Fibroblast of skin of left biceps (primary cell): ENCODE measurements at places on chromosomes 1 and 21.

DNA sequence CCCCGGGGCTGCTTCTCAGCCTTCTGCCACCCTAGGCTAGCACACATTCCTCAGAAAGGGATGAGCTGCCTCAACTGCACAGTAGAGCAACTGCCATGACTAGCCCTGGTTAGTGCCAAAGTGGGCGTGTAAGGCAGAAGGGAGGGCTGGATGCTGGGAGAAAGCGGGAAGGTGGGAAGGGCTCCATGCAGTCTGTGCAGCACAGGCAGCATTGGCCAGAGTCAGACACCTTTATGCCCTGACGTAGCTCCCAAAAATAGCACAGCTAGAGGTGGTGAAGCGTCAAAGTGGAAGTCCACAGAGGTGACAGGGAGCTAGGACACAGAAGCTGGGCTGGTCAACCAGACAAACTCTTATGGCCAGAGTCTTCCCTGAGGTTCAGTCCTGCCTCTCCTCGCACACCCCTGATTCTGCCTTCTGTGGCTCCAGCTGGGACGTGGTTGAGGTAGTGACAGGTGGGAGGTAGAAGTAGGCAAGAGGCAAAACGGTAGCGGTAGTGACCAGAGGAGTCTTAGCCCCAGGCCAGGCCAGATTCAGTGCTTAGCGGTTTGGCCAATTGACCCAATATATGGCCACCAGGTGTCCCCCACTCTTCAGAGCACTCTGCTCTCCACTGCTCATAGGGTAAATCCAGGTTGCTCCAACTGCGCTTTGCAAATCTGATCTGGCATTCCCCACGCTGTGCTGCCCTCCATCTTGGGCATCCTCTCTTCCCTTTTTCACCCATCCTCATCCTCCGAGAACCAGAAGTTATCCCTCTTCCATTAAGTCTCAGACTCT lies 45.6 kb downstream of the DDX20 start:
- no peak for DNase-seq

DNA sequence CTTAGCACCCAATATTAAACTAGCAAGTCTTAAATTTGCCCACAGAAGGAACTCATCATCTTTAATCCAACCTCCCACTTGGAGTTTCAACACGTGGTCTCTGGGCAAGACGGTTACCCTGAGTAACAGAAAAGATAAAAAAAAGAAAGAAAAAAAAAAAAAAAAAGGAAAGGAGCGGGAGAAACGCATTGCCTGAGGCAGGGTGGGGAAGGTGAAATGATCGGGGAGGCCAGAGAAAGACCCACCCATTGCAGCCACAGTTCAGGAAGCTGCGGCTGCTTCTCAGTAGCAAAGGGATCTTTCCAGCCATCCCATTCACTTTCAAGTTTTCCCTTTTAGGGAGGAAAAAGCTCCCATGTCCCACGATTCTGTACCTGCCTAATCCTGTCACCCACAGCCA lies 32.0 kb upstream of the OTUD3 start:
- DNase-seq = no peak

GRCh38 chr1:39154553-39155421 lies 49.7 kb upstream of the MACF1 start:
- DNase-seq = peak; percentile 71

- DNase-seq = no peak
Measured at GRCh38 chr1:226482196-226482595, 66.4 kb upstream of the STUM start.

GRCh38 chr1:116228511-116228910 lies 117.3 kb downstream of the MAB21L3 start:
- no peak for DNase-seq

DNA sequence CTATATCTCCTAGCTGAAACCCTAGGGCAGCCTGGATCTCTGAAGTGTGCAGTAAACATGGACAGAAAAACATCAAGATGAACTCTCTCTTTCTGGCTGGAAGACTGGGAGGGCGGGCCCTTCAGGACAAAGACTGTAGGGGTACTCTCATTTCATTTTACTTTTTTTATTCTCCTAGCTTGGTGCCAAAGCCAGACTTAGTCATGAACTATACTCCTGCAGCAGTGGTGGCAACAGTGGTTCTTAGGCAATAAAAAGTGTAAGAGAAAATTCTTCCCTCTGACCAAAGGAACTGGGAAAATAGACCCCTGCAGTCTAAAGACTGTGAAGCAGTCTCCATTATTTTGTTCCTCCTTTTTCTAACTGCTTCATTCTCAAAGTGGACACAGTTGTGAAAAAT lies 213.8 kb upstream of the JUN start:
- no peak for DNase-seq

GRCh38 chr1:160838888-160839287 lies 23.8 kb downstream of the CD244 start:
- DNase-seq = no peak

- DNase-seq = no peak
Measured at GRCh38 chr21:37866027-37866426, 50.2 kb downstream of the KCNJ6 start.

GRCh38 chr1:233290396-233291034 lies 5.0 kb downstream of the PCNX2 start:
- no peak for DNase-seq

DNA sequence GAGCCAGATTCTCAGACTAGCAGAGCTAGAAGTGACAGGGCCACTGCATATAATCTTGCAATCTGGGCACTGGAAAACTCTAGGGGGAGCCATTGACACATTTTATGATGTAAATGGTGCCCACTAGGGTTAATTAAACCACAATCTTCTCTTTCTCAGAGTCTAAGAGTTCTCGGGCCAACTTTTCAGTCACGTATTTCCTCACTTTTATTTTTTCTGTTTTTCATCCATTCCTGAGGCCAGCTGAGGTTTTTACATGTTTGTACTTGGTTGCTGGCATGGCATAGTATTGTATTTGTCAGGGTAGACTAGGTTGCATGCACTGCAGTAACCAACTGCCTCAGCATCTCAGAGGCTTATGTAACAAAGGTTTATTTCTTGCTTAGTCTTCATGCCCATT lies 138.2 kb downstream of the ZNF326 start:
- no peak for DNase-seq

- no peak for DNase-seq
Measured at GRCh38 chr1:245614476-245614875, 459.7 kb downstream of the KIF26B start.

GRCh38 chr1:188270497-188270896 lies 1441.7 kb downstream of the PLA2G4A start:
- DNase-seq = no peak

GRCh38 chr1:7984811-7985210 lies 23.3 kb downstream of the PARK7 start:
- DNase-seq = no peak

DNA sequence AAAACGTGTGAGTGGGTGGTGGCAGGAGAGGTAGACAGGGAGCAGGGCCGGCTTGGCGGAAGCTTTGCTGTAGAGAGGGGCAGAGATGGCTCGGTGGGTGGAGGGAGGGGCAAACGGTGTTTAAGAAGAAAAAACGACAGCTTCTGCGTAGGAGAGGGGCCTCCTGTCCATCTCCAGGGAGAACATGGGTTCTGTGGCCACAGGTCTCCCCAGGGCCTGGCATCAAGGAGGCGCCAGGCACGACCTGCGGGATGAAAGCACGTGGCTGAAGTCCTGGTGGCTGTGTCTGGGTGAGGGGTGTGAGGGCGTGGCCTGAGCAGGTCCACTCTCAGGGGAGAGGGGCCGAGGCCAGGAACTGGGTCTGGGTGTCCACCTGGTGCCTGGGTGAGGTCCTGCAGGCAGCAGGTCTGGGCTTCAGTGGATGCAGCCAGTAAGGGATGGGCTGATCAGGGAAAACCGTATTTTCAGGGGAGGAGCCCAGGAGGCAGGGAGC lies 940 bp upstream of the PRKCZ start:
- DNase-seq = no peak
